ENCODE measurements at places on chromosomes 2 and 18.

DNA sequence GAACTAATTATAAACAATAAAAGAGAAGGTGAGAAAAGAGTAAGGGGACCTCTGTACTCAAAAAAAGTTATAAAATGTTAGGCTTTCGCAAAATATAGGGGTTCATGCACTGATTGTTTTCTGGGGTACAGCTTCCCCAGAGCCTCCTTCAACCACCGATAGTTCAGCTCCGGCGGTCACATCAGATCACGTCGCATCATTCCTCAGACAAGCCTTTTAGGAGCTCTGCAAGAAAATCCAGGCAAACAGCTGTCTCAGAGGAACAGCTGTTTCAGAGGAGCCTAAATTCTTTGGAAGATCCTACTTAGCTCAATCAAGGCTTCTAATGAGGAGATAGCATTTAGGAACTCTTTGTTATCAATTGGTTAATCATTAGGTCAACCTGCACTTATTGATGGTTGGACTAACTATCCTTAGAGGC lies 78.7 kb downstream of the MYCN start:
- no peak for DNase-seq

DNA sequence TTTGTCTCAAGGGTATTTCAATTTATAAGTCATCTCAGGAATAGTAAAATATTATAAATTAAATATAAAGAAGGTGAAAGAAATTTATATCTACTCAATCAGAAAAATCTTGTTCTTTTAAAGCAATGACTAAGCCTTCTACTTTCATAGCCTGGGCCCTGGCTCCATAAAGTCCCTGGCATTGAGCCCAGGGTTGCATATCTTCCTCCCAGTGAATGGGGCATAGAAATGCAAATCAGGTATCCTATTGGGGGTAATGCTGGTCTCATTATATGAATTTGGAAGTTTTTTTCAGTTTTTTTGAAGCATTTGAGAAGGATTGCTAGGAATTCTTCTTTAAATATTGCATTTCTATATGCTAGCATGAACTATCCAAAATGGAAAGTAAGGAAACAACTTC lies 73.9 kb upstream of the MC2R start:
- no peak for DNase-seq

DNA sequence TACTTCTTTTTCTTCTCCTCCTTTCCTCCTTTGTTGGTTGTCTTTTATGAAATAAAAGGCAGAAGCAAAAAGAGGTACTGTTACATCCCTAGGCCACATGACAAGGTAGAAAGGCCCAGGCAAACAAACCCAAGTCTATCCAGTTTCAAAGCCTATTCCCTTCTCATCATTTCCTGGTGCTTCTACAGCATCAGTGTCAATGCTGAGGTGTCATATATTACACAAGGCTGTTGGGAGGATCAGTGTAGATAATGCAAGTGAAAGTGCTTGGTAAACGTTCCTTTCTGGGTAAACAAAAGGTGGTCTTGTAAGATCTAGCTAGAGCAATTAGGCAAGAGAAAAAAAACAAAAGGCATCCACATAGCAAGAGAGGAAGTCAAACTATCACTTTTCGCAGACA lies 64.9 kb downstream of the EVA1A start:
- no peak for DNase-seq

DNA sequence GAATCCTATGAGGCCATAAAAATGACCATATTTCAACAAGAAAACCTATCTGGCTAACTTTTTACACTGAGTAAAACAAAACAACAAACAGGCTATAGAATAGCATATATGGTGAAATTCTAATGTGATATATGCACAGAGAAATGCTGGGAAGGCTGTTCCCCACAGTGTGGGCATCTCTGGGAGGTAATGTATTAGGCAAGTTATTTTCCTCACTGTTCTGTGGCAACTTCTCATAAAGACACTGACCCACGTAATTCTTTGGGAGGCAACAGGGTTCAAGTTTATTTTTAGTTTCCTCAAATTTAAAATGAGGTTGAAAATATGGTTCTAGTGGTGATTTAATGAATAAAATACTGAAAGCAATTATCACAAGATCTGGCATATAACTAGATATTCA lies 46.7 kb downstream of the RNU4ATAC start:
- DNase-seq = no peak

DNA sequence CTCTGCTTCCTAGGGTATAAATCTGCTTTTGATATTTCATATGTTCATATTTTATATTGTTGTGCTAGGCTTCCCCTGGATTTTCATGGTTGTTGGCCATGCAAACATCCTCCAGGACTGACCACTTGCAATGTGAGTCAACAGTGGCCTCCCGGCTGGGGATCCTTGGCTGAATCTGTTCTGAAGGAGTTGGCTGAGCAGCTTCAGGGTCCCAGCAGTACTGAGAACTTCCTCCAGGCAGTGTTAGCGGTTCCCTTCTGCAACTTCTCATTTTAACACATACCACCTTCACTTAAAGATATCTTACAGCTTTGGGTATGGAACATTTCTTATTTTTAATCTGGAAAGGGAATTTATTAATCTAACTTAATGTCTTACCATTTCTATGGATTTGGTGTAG lies 122.1 kb downstream of the DTNB start:
- DNase-seq = no peak

DNA sequence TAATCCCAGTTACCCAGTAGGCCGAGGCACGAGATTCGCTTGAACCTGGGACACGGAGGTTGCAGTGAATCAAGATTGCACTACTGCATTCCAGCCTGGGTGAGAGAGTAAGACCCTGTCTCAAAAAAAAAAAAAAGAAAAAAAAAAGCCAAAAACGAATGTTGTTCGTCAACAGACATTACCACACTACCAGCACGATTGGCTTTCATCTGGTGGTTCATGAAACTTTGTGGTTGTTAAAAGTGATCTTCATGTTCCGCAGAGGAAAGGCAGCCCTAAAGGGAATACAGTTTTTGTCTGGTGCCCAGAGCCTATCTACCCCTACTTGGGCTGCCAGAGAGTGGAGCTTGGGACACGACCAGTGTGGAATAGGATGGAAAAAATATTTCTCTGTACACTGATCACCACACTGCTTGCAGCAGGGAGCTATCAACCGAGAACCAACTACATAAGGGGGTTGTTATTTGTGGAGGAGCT lies 13.6 kb upstream of the CXCR4 start:
- no peak for DNase-seq

- no peak for DNase-seq
These were observed 127.3 kb upstream of the ERBB4 start for GRCh38 chr2:212665948-212666347.

DNA sequence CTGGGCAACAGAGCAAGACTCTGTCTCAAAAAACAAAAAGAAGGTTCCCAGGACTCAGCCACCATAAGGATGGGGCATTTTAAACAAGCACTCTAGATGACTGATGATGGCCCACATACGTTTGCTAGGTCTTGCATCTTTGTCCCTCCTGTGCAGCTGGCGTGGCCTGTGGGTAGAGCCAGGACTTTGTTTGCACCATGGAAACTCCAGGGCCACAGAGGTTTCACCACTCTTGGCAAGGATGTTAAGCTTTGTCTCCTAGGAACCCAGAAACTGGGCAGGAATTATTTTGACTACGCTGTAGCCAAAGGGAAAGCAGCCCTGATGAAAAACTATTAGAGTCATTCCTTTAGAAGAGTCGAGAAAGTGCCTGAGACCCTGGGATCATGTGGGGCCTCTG lies 75.3 kb upstream of the STPG4 start:
- DNase-seq = no peak

DNA sequence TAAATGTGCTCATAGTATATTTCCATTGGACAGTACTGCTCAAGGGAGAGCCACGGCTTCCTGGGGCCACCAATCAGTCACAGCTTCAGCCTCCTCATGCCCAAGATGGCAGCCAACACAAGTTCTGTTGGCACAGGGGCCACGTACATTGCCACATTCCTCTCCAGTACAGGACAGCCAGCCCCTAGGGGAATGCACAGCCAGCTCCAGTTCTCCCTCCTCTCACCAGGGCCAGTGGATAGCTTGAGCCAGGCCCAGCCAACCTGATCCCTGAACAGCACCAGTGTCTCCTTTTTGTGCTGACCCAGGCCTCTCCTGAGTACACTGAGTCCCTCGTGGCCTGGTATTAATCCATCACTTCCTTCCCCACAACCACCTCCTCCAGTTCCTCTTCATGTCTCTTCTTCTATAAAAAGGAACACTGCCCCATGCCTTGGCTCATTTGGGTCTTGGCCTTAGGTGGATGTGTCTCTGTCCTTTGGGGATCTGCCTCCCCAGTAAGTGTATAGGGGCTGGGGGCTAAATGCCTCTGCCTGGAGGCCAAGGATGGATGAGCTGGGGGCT lies 168.7 kb downstream of the TNS1 start:
- DNase-seq = no peak

GRCh38 chr2:64515086-64515485 lies 9.0 kb upstream of the AFTPH start:
- DNase-seq = no peak

DNA sequence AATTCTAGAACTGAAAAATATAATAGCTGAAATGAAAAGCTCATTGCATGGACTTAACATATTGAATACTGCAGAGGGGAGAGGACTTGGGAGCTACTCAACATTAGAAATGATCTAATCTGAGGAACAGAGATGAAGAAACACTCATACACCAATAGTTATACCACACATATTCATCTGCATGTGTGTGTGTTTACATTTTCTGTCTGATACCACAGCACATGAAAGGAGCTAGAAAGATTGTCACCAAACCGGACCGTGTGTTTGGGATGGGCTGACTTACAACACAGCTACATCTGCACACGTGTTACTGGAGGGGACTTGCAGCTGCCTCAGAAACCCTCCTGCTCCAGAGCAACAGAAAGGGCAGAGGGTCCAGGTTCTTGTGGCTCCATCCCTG lies 47.8 kb downstream of the PXDN start:
- DNase-seq = no peak

GRCh38 chr2:188897096-188897495 lies 77.1 kb upstream of the COL3A1 start:
- DNase-seq = no peak

DNA sequence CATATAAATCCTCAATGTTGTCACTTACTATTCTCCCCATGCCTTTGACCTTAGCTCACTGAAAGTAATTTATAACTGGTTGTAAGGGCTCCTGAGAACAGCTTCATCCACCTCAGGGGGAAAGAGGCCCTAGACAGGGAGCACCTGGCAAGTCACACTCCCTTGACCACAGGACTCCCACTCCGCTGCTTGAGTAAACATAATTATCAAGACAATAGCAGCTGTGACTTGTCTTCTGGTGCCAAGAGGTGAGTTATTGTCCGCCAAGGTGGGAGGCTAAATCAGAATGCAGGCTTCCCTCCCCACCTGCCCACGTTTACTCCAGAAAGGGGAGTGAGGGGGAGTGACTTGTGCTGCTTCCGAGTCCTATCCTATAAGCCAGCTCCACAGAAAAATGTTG lies 230.6 kb upstream of the LRATD1 start:
- no peak for DNase-seq

DNA sequence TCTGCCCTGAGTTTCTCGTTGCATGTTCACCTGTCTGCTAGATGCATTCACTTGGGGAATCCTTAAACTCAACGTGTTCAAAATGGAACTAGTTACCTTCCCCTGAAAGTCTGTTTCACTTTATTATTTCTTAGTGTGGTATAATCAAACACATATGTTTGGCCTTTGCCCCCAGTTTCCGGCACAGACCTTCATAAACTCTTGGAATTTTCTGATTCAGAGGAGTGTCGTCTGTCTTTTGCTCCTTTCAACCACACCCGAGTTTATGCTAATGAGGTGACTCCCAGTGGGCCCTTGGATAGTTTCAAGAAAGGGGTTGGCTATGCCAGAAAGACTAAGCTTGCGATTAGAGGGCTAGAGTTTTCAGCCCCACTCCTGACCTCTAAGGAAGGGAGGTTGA lies 198.9 kb downstream of the CDCA7 start:
- no peak for DNase-seq

DNA sequence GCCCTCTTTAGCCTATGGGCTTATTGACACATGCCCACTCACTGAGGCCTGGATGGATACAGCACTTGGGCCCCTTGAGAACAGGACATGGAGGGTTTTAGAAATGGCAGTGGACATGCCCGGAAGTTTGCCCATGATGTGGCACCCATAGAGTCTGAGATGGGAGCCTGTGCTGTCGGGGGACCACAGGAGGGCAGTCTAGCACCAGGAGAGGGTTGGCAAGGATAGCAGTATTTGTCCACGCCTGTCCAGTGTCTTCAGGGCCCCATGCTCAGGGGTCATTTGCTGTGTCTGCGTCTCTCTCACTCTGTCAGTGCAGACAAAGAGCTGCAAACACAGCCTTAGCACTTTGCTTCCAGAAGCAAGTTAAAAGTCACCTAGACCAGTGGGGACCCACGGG lies 48.7 kb downstream of the IL1RL2 start:
- DNase-seq = peak; percentile 67

GRCh38 chr2:133789743-133790142 lies 221.5 kb upstream of the NCKAP5 start:
- no peak for DNase-seq

- DNase-seq = no peak
These were observed 42.5 kb upstream of the ASAP2 start for GRCh38 chr2:9164112-9164608.

DNA sequence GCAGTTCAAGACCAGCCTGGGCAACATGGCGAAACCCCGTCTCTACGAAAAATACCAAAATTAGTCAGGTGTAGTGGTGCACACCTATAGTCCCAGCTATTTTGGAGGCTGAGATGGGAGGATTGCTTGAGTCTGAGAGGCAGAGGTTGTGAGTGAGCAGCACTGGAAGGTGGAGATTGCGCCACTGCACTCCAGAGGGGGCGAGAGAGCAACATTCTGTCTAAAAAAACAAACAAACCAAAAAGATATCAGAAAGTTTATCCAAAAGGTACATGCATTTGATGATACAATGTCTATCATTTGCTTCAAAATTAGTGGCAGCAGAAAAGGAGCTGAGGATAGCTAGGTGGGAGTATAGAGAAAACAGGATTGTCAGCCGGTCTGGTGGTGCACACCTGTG lies 39.8 kb upstream of the CABLES1 start:
- no peak for DNase-seq

DNA sequence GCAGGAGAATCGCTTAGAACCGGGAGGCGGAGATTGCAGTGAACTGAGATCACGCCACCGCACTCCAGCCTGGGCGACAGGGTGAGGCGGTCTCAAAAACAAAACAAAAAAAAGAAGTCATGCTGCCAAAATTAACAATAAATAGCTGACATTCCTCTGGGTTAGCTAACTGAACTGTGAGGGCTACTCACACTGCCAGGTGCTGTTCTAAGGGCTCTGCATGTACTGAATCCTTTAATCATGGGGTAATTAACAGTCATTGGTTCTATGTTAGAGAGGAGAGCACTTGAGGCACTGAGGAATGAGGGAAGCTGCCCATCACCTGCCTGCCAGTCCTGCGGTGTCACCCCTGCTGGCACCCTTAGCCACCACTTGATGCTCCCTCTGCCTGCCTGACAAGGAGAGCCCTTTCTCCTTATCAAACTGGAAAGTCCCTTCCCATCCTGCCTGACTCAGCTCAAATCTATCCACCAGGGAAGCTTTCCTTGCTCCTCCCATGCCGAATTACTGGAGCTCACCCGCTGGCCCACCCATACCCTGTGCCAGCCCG lies 73.0 kb upstream of the RIOK3 start:
- DNase-seq = no peak

GRCh38 chr2:220377482-220378155 lies 750.2 kb downstream of the SLC4A3 start:
- DNase-seq = no peak

GRCh38 chr18:58529714-58530354 lies 99.1 kb downstream of the ALPK2 start:
- peak; percentile 84 for DNase-seq

GRCh38 chr2:194610297-194610696 lies 1046.7 kb upstream of the SLC39A10 start:
- no peak for DNase-seq

Measured in activated CD8-positive, alpha-beta memory T cell treated with anti-CD3 and anti-CD28 coated beads for 24 hours (primary cell).